Frontal cortex (tissue), 4 donors: ENCODE measurements at places on chromosomes 6 and 20.

DNA sequence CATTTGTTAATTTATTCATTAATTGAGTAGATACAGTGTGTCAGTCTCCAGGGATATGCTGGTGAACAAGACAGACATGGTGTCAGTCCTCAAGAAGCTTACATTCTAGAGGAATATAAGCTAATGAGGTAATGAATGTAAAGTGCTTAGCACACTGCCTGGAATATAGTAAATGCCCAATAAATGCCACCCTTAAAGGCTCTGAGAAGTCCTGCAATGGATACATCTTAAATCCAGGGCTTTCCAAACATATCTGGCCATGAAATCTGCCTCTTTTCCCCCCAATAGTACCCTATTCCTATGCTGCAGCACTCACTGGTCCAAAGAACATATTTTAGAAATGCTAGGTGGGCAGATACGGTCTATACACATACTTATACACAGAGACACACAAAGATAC is 49.2 kb upstream of the CTNNBL1 start:
- DNase-seq, result no peak

GRCh38 chr20:25285856-25286798 is 38.2 kb downstream of the PYGB start:
- DNase-seq, result no peak

DNA sequence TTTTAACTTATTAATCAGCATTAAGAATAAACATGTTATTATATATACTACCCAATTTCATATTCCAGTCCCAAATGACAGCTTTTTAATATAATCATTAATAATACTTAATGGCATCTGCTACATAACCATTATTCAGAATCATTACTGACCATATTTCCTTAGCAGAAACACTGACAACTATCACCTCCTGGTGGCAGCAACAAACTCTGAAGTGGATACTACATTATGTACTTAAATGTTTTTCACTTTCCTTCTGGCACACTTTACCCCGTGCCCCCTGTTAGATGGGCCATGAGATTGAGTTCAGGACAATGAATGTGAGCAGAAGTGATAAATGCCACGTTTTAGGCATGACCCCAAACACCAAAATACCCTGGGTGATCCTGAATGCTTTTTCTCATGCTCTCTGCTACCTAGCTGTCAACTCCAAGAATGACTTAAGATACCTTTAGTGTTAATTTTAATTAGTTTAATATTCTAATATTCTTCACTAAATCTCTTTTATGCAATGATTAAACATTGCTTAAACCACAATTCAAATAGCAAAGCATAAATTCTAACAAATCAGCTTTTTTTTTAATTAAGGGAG is 77.1 kb downstream of the LMBRD1 start:
- DNase-seq, result no peak

DNA sequence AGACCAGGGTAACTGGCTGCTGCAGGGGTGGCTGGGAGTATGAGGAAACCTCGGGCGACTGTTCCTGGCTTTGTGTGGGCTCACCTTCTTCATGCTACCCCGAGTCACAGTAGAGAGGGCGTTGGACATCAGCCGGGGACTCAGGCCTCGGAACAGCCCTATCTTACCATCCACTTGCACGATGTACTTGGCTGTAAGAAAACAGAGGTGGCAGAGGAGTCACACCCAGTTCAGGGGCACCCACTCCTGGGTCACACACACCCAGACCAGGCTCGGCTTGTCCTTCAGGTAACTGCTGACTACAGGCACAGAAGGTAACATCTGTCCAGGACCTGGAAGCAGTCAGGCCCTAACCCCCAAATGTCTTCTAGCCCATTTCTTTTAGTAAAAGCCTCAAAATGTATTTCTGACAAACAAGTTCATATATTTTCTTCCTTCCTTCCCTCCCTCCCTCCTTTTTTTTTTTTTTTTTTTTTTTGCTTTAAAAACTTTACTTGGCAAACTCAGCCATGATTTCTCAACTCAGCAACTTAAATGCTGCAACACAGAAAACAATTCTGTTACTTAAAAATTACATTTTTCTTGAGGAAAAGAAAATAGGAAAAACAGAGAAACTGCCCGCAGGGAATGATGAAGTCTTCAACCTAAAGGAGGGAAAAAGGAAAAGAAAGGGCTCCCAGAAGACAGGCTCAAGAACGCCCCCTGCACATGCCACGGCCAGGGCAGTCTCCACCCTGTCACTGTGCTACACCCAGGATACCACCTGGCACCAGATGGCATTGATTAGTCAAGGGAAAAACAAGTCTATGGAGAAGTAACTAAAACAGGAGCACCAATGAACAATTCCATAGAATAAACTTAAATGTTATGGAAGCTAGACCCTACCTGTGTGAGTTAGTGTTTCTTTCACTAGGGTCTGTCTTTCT is 7.3 kb downstream of the MTCH1 start:
- DNase-seq, result no peak

- peak; percentile 22 for DNase-seq
Measured at GRCh38 chr20:3164043-3164762, 4.5 kb upstream of the FASTKD5 start.

- no peak for DNase-seq
Measured at GRCh38 chr20:57856658-57857057, 146.8 kb upstream of the PMEPA1 start.

- no peak for DNase-seq
Measured at GRCh38 chr6:137862419-137863090, 4.5 kb upstream of the TNFAIP3 start.
